Nephron progenitor cell (in vitro differentiated cells): ENCODE measurements at places on chromosomes 1 and 21.

DNA sequence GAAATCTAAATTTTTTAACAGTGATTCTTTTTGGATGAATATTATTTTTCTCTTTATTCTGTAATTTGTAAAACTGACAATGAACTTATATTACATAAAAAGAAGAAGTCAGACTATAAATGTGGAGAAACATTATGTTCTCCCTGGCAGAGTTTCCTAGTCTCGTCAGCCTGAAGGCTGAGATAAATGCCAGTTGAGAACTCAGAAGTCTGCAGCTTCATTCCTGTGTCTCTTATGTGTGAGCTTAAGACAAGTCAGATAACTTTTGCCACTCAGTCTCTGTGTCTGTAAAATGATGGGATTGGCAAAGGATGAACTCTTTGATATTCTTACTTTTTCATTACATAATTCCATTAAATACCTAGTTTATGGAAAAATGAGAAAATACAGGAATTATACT lies 568.8 kb upstream of the ZRANB2 start:
- DNase-seq: no peak

DNA sequence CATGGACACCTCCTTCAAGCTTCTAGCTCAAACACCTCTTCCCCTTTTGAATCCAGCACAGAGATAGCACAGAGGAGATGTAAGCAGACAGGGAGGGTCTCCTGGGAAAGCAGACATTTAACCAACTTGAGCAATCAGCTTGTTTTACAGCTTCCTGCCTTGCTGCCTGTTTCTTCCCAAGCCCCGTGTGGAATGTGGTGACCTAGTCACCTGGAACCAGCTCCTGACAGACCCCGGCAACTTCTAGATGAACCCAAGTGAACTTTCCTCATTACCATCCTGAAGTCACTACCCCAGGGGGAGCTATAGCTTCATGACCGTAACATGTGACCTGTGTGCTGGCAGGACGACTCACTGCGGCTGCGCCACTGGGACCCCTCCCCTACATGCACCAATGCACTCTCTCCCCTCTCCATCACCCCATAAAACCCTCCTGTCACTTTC lies 24.1 kb upstream of the TTF2 start:
- peak; percentile 86 for DNase-seq

- DNase-seq: peak; percentile 61
Measured at GRCh38 chr1:210233495-210234328, 1.1 kb downstream of the SERTAD4 start.

DNA sequence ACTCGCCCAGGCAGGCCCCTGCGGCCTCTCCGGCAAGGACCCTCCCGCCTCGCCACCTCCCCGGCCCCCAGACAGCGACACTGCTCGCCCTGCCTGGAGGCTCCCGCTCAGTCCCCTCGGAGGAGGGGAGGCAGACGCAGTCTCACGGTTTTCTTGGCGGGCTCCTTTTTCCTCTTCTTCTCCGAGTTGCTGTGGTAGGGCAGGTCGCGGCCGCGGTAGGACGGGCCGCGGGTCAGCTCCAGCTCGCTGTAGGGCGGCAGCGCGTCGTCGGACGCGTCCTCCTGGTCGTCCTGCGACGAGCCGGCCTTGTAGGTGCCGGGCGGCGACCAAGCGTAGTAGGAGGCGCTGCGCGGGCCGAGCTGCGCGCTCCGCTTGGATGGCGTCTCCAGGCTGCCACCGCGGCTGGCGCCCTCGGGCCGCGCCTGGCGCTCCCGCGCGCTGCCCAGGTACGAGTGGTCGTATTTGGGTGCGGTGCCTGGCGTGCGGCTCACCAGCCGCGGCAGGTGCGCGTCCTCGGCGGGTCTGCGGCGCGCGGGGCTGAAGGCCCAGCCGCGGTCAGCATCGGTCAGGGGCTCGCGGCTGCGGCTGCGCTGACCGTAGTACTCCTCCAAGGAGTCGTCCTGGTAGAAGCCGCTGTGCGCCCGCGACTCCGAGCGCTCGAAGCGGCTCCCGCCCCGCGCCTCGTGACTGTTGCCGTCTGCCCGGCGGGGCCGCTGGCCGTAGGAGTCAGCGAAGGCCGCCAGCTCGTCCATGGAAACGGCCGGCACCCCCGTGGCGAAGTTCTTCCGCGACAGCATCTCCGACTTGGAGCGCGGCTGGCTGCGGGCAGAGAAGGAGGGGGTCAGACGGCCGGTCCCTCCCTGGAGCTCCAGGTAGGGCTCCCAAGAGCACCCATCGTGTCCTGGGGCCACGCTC lies 44.8 kb upstream of the TADA1 start:
- DNase-seq: peak; percentile 72

DNA sequence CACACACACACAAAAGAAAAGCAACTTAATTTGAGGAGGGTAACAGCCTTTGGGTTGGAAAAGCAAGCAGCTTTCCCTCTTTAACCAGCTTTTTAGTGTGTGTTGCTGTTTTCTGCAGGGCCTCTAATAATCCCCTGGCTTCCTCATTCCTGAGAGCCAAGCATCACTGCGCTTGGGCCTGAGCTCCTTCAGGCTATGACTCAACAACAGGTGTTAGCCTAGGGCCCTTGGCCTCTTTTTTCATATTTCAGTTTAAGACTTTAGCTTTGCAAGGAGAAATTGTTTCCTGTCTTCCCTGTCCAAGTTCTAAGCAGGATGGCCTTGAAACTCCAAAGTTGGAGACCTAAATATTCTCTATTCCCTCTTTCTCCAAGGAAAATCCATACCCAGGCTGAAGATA lies 26.2 kb upstream of the SNX27 start:
- no peak for DNase-seq

DNA sequence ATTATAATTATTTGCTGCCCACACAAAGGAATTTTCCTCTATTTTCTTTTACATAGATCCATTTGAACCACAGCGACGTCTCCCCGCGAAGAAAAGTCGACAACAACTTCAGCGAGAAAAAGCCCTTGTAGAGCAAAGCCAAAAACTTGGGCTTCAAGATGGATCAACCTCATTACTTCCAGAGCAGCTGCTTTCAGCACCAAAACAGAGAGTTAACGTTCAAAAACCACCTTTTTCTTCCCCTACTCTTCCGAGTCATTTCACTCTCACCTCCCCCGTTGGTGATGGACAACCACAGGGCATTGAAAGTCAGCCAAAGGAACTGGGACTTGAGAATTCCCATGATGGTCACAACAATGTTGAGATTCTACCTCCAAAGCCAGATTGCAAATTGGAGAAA lies 7.2 kb downstream of the GORAB start:
- DNase-seq: no peak

DNA sequence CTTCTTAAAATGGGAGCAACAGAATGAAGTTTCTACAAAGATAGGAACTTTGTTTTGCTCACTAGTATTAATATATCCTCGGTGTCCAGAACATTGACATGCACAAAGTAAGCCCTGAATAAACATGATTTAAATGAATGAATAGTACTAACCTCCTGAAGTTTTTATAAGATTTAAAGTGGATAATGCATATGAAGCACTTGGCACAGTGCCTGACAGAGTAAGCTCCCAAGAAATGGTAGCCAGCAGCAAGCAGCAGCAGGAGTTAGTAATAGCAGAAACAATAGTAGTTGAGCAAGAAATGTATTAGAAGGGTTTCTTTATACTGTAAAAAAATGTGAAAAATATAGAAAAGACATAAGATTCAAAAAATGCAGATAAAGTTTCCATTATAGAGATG lies 258.1 kb upstream of the C1orf87 start:
- DNase-seq: no peak

- peak; percentile 15 for DNase-seq
Measured at GRCh38 chr1:236799001-236799400, 3.9 kb downstream of the MTR start.

DNA sequence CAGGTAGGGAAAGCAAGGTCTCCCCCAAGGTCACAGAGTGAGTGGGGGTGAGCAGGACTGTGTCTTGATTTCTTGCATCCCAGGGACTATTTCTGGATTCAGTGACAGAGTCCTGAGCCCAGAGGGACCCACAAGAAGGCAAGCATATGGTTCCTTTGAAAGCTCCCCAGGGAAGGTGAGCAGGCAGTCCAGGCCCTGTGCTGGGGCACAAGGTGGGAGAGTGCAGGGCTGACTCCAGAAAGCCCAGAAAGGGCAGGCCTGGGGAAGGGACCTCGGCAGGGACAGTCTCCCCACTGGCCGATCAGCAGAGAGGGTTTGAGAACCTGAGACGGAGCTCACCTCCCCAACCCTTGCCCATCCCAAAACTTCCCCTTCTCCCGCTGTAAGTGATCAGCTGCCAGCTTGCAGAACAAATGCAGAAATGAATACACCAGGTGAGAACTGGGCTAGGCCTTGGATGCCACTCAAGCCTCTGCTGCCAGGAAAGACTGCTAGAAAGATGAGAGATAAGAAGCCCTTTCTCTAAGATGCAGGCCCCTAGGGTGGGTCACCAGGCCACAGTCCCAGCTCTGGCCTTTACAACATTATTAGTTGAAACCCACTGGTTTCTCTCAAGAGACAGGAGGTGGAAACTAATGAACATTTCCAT lies 121.0 kb downstream of the GLIS1 start:
- DNase-seq: no peak

GRCh38 chr1:100613817-100614559 lies 76.0 kb downstream of the GPR88 start:
- no peak for DNase-seq

GRCh38 chr1:18343581-18343980 lies 137.1 kb upstream of the KLHDC7A start:
- no peak for DNase-seq

- DNase-seq: peak; percentile 93
Measured at GRCh38 chr1:22611530-22611947, 24.9 kb upstream of the C1QA start.

DNA sequence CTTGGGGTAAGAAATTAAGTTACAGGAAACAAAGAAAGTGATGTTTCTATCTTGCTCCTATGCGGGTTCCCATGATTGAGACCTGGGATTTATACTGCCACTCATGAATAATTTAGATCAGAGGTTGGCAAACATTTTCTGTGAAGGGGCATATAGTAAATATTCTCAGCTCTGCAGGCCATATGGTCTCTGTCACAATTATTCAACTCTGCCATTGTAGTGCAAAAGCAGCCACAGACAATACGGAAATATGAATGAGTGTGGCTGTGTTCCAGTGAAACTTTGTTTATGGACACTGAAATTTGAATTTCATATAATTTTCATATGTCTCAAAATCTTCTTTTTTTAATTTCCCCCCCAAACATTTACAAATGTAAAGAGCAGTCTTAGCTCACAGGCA lies 127.2 kb downstream of the FOXD2 start:
- DNase-seq: no peak
